ENCODE measurements at places on chromosomes 7 and 10.

DNA sequence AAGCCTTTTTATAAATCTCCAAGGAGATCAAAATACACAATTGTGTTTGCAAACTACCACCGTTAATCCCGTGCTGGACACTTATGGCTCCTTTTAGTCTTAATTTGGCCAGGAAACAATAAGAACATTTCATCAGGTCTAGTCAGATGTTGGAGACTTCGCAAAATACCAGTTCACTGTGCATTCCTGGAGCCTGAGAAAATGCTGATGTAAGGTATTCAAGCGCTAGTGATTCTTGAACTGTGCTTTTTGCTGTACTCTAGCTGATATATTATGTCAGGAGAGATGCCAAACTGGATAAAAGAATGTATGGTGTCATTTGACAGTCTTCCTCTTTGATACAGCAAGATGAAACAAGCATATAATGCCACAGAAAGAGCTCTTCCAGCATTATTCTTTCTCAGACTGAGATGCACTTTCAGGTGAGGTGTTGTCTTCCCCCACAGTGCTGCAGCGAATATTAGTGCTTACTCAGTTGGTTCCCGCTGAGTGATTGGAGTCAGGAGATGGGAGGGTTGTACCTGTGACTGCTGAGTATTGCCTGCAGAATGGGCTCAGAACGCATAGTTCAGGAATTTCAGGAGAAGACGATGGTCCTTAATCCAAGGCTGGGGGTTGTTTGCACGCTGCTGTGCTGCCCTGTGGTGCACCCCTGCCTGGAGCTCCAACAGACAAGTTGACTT is 59.2 kb downstream of the OGDH start:
- no peak for DNase-seq

GRCh38 chr7:52253953-52254352 is 781.5 kb upstream of the POM121L12 start:
- no peak for DNase-seq

GRCh38 chr7:82805527-82805960 is 357.1 kb downstream of the PCLO start:
- no peak for DNase-seq

- DNase-seq: no peak
Observed at GRCh38 chr7:121187676-121188075, 141.1 kb upstream of the WNT16 start.

DNA sequence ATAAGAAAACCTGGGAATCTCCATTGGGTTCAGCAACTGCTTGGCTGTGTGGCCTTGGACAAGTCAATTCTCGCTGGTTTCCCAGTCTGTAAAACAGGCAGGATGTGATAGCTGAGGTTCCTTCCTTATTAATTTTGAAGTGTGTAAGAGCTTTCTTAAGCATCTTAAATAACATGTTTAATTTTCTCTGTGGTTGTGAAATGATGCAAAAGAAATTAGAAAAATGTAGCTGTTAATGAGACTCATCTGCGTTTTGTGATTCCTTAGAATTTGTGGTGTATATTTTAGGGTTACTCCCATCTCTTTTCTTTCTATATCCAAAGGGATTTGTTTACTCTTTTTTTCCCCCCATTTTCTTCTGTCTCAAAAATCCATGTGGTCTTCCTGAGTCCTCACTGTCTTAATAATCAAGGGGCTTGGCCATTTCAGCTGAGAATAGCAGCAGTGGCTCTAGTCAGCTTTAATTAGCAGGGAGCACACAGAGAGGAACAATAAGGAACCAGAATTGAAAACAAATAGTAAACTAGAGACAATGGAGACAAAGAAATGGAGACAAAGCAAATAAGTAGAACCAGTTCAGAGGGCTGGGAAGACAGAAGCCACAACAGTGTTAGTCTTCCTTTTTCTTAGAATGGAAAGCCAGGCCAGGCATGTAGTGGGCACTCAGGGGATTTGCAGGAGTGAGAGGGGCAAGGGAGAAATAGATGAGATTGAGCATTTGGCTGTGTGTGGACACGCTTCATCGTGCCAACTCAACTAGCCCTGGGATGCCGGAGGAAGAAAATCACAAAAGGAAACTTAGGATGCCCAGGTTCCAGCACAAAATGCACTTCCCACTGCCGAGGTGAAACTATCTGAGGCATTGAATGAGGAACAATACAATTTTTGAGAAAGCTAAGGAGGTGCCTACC is 93.9 kb downstream of the CHN2 start:
- DNase-seq: no peak

DNA sequence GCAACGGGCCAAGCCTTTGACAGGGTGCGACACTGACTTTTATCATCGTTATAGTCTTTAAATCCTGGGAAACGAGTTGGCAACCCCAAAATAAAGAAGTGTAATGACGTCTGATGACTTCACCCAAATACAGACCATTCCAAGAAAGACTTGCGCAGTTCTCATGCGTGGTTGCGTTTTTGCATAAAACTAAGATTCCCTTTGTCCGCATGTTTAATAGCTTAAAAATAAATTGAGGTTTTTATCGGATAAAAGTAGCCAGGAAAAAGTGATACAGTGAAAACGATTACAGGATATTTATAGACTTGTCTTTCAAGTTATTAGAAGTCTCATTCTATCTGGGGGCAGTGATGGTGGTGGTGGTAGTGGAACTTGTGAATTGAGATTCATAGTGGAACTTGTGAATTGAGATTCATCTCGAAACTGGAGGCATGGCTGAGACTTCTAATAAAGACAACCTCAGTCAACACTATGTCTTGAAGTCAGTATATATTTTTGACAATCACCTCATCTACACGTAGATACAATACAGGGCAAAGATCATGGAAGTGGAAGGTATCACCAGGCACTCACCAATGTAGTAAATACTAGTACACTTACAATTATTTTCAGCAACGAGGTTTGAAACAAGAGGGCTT is 1.2 kb upstream of the NAMPT start:
- DNase-seq: no peak

- DNase-seq: no peak
Observed at GRCh38 chr10:101565370-101565900, 22.6 kb downstream of the POLL start.

DNA sequence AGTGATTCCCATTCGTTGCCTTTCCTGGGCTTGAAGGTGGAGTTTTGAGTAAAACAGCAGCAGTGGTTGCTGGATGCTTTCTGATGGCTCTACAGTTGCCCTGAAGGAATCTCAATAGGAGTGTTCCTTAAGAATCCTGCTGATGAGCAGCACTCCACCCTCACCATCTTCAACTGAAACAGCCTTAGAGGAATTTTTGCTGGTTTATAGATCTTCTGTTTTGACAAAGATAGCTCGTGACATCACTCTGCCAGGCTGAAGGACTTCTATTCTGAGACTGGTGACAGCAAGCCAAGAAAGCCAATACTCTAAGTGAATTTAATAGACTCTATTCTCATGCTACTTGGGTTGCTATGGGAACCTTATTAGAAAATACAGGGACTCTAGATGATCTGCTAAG is 1014.7 kb downstream of the NRG3 start:
- DNase-seq: no peak

DNA sequence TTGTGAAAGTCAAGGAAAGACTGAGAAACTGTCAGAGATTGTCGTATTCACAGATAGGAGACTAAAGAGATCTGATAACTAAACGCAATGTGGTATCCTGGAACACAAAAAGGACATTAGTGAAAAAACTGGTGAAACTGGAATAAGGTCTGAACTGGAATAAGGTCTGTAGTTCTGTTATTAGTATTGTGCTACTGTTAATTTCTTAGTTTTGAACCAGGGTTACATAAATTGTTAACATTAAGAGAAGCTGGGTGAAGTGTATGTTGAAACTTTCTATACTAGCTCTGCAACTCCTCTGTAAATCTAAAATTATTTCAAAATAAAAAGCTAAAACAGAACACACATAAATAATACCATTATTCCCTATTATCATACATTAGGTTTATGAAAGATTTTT is 3.4 kb upstream of the NT5C2 start:
- DNase-seq: no peak

DNA sequence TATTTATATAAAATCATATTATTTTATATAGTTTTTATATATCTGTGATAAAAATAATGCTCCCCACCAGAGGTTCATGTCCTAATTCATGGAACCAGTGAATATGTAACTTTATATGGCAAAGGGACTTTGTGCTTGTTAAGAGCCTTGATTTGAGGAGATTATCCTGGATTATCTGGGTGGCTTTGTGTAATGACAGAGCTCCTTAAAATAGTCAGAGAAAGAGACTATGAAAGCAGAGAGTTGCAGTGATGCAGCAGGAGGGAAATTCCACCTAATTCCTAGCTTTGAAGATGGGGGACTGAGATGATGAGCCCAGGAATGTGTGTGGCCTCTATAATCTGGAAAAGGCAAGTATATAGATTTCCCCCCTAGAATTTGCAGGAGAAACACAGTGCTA is 1034.2 kb upstream of the C7orf33 start:
- DNase-seq: no peak

- DNase-seq: no peak
Observed at GRCh38 chr10:78706726-78707540, 361.8 kb upstream of the ZMIZ1 start.

DNA sequence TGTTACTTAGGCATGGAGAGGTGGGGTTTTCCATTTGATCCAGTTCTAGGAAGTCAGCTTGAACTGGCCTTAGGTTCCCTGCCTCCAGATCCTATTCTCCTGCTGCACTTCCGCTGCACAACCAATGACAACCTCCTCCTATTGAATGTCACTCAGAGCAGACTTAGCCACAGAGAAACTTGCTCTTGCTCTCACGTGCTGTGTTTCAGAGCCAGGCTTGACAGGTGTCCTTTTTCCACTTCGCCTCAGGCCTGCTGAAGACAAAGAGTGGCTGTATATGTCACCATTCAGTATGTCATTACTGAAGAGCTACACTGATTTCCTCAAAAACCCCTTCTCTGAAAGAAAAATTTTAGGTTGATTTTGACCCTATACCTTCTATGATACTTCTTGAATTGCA is 115.4 kb upstream of the ETV1 start:
- DNase-seq: no peak

DNA sequence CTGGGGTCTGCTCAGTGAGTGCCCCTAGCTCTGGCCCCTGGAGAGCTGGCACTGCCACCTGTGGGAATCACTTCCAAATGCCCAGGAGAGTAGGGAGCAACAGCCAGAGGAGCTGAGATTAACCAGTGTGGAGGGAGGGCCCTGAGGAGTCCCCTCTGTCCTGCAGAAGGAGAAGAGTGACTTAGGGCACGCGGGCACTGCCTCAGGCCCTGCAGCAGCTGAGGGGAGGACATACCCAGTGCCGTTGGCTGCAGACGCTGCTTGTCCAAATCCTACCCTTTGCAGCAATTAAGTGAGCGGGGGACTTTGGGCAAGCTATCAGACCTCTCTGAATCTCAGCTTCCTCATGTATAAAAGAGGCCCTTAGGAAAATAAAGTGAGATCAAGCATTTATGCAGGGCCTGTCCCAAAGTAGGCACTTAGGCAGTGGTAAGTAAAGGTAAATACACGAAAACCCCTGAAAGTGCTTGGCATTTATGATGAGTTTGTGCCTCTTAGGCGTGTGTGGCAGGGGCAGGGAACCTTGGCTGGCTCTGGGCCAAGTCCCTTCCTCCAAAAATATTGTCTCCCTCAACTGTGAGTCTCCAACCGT is 16.9 kb downstream of the PRF1 start:
- DNase-seq: no peak

- no peak for DNase-seq
Observed at GRCh38 chr10:89347701-89348457, 20.1 kb downstream of the IFIT3 start.

DNA sequence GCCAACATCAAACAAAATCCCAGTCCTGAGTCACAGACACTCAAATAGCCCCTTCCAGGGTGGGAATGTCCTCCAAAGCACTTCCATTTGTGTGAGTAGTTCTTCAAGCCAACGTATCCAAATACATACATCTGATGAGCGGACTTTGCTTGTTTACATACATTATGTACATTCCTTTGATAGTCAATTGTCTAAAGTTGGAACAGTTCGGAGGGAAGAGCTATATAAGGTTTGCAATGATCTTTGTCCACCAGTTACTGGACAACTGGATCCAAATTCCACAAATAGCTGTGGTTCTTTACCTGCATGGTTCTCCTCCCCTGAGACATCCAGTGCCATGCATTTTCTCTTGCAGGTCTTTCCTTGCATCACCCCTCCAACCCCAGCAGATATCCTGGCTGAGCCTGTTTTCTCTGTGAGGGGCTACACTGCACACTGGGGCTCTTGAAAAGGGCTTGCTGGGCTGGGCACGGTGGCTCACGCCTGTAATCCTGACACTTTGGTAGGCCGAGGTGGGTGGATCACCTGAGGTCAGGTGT is 4.7 kb upstream of the MGMT start:
- no peak for DNase-seq

GRCh38 chr7:153066711-153067110 is 307.2 kb downstream of the ACTR3B start:
- no peak for DNase-seq

- DNase-seq: no peak
Observed at GRCh38 chr7:143983960-143984359, 16.2 kb upstream of the OR6B1 start.
